ENCODE measurements at places on chromosomes 12 and 14.

DNA sequence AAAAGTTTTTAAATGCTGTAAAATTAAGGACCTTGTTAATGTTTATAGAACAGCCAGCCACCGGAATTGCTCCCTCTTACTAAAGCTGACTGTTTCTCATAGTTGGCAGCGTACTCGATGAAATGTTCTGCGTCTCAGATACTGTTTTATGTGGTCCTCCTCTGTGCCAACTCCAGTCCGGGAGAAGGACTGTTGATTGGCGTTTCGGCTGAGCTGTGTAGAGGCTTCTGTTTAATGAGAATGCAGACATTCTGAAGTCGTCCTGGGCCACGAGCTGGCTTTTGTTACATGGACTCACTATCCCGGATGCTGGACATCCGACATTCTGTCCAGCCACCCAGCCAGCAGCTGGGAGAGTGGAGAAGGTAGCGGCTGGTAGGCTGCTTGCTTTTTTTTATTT, 75.4 kb downstream of the WDR20 start:
- no peak for DNase-seq

- no peak for DNase-seq
Measured at GRCh38 chr12:98453070-98453469, 62.3 kb upstream of the TMPO start.

- DNase-seq, result no peak
Measured at GRCh38 chr14:23694085-23694948, 58.2 kb downstream of the DHRS2 start.

- DNase-seq, result no peak
Measured at GRCh38 chr12:84738481-84738972, 174.1 kb downstream of the SLC6A15 start.

- DNase-seq, result no peak
Measured at GRCh38 chr12:19550626-19551025, 111.3 kb downstream of the AEBP2 start.

DNA sequence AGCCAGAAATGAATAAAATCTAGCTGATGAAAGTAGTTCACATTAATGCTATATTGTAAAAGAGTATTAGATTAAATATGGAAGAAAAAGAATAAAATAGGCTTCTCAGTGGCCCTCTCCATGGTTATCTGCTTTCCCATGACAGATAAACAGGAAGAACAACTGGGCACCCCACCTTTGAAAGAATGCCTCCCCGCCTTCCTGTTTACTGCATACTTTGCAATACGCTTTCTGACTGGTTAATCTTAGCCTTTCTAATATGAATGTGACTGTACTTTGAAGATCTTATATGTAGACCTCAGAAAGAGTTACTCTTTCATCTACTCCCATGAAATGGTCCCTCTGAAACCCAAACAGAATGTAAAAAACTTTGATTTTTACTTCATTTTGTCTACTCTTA, 34.1 kb upstream of the DAAM1 start:
- DNase-seq, result no peak

DNA sequence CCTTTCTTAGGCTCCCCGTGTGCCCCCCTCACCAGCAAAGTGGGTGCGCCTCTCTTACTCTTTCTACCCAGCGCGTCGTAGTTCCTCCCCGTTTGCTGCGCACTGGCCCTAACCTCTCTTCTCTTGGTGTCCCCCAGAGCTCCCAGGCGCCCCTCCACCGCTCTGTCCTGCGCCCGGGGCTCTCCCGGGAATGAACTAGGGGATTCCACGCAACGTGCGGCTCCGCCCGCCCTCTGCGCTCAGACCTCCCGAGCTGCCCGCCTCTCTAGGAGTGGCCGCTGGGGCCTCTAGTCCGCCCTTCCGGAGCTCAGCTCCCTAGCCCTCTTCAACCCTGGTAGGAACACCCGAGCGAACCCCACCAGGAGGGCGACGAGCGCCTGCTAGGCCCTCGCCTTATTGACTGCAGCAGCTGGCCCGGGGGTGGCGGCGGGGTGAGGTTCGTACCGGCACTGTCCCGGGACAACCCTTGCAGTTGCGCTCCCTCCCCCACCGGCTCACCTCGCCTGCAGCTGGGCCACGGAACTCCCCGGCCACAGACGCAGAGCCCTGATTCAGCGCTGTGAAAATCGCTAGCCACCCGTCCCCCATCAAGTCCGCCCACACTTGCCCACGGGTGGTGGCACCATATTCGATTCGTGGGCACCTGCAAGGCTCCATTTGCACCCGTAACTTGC, 1.3 kb downstream of the TMEM233 start:
- DNase-seq, result no peak

DNA sequence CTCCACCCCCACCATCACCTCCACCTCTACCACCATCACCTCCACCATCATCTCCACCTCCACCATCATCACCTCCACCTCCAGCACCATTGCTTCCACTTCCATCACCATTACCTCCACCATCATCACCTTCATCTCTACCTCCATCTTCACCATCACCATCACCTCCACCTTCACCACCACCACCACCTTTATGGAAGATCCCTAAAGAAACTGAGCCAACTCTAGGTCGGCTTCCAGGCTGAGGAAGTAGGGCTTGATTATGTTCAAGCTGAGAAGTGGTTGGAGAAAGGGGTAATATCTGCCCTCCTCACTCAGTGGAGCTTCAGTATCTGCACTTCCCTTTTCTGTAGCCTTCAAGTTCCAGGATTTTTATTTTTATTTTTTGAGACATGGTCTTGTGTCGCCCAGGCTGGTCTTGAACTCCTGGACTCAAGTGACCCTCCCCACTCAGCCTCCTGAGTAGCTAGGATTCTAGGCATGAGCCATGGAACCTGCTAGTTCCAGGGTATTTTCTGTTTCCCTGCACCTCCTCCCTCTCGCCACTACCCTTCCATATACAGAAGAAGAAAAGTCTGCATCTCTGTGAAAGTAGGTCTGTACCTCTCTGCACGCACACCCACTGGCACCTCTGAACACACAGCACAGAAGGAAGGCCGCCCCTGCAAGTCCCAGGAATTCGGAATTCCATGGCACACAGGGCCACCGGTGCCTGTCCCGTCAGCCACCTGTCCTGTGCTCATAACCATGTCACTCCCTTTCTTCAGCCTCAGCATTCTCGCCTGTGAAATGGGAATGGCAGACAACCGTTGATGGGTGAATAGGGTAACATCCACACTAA, 5.9 kb downstream of the ZBTB42 start:
- no peak for DNase-seq

DNA sequence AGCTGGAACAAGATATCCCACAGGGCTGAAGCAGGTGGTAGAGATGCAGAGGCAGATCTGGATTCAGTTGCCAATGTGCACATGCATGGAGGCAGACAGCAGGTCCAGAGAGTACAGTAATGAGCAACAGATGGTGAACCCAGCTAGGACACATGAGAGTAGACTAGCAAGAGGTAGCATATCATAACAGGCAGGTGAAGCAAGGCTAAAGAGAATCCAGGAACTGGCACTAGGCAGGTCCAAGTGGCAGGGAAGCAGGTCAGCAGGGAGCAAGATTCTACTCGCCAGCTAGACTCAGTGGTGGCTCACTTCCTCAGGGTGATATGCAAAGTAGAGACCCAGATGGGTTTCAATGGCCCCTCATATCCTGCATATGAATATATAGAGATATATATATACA, 15.3 kb upstream of the MYF6 start:
- DNase-seq, result no peak

DNA sequence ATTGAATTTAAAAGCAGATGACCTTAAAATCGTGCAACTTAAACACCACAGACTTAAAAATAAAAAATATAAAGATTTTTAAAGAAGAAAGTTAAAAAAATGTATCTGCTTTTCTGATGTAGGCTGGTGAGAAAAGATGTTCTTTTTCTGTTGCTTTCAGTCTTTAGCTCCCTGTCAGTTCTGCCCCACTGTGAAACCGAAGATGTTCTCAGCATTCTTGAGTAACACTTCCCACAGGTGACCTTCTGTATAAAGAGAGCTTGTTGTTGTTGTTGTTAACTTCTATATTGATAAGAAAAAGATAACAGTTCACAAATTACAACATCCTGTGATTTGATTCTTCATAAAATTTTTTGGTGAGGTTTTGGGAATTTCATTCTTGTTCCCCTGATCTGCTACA, 377.9 kb upstream of the RGS6 start:
- no peak for DNase-seq

DNA sequence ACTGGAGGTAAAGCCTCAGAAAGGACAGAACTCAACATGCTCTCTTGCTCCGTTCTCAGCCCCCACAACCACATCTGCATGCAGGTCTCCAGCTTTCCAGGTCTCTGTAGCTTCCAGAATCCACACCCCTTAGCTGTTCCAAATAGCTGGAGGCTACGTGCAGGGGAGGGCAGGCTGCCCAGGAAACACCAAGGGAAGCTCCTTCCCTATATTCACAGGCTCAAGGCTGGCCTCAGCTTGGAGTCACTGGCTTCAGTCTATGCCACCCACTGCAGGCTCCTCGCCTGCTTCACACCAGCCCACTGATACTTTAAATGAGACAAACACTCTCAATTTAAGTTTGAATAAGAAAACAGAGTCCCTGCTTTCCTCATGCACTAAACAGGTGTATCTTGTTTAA, 73.3 kb downstream of the ASCL4 start:
- DNase-seq, result no peak

GRCh38 chr12:91417650-91418049, 235.0 kb upstream of the DCN start:
- DNase-seq, result no peak

DNA sequence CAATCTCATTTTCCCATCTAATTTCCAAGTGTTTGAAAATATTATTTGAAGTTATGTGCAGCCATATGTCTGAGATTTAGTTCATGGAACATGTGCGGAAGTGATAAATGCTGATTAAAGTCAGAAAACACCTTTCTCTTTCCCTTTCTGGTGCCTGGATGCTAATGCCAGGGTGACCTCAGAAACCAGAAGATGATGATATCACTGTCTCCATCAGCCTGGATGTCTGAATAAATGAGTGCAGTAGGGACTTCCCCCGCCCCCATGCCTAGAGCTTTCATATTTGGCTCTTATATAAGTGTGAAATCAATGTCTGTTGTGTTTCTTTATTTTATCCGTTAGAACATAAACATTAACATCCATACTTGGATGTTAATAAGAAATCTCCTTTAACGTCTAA, 261.9 kb upstream of the LRIG3 start:
- DNase-seq, result no peak

GRCh38 chr12:95784286-95784685, 6.3 kb downstream of the NTN4 start:
- DNase-seq, result no peak

GRCh38 chr14:102805371-102805891, 28.2 kb downstream of the TRAF3 start:
- DNase-seq, result no peak

- no peak for DNase-seq
Measured at GRCh38 chr12:71315328-71315985, 124.1 kb upstream of the LGR5 start.

DNA sequence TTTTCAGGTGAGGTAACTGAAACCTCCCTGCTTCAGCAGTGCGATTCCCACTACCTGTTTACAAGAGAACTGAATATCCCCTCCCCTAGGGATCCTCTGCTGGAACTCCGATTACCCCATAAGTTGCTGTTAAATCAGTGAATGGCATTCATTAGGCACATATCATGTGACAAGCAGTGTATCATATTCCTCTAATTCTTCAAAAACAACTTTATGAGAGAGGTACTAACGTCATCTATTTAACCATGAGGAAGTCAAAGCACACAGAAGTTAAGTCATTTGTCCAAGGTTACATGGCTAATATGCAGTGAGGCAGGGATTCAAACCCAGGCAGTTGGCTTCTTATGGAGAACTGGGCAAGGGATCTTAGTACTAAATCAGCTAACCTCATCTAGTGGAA, 43.9 kb upstream of the PCED1B start:
- DNase-seq, result no peak

DNA sequence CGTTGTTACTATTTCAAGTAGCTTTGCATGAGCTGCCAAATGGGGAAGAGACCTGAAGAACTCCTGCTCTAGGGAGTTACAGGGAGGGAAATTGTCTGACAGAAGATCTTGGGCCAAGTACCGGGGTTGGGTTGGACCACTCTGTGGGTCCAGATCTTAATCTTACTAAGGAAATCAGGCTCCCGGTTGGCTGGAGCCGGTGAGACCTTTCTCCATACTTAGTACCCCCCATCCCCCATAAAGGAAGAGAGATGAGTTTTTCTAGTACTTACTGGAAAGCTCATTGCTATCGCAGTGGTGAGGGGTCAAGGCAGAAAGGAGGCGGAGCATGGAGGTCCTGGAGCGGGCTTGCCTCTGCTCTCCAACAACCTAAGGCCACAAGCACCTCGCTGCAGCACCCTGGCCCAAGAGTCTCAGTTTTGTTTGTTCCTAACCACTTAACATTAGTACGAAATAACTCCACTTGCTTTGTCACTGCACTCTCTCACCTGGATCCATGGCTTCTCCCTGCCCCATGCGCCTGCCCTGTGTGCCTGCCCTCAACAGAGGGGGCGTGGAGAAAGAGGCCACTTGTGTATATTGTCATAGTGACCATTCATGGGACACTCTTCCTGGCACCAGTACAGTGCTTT, 6.8 kb upstream of the UNC119B start:
- DNase-seq, result no peak

GRCh38 chr12:42162193-42162592, 17.5 kb upstream of the GXYLT1 start:
- DNase-seq, result no peak

- DNase-seq, result no peak
Measured at GRCh38 chr12:103494734-103495468, 867 bp downstream of the C12orf42 start.

- DNase-seq, result no peak
Measured at GRCh38 chr12:40158592-40159111, 52.8 kb upstream of the SLC2A13 start.
